ENCODE measurements at places on chromosomes 7 and 10.

GRCh38 chr10:86594535-86594934 is 59.8 kb upstream of the OPN4 start:
- no peak for DNase-seq

DNA sequence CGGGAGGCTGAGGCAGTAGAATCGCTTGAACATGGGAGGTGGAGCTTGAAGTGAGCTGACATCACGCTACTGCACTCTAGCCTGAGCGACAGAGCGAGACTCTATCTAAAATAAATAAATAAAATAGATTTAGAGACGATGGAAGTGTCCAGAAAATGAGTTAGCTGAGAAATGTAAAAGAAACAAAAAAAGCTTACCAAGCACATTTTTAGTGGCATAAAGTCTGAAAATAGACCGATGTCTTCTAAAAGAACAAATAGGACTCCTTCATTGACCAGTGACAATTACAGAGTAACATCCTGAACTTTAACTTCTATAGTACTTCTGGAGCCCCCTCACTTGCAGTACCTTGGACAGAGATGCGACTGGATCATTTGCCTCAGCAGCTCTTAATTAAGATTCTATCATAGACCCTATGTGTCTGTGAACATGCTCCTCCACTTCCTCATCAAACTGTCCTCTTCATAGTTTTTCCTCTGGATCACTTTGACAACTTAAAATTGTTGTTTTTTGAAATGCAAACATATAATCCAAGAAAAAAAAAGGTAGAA is 25.2 kb upstream of the SRPK2 start:
- peak; percentile 34 for DNase-seq

GRCh38 chr7:27947586-27948278 is 207.8 kb downstream of the TAX1BP1 start:
- no peak for DNase-seq

DNA sequence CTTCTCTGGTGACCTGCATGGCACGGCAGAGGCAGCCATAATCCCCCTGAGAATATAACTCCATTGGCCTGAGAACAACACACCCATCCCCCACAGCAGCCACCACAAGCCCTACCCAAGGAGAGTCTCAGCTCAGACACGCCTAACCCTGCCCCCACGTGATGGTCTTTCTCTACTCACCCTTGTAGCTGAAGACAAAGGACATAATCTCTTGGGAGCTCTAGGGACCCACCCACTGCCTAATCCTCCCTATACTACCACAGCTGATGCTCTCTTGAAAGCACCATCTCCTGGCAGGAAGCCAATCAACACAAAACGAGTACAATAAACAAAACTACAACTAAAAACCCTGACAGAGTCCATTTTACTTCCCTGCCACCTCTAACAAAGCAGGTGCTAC is 30.7 kb upstream of the HPSE2 start:
- DNase-seq, result no peak

DNA sequence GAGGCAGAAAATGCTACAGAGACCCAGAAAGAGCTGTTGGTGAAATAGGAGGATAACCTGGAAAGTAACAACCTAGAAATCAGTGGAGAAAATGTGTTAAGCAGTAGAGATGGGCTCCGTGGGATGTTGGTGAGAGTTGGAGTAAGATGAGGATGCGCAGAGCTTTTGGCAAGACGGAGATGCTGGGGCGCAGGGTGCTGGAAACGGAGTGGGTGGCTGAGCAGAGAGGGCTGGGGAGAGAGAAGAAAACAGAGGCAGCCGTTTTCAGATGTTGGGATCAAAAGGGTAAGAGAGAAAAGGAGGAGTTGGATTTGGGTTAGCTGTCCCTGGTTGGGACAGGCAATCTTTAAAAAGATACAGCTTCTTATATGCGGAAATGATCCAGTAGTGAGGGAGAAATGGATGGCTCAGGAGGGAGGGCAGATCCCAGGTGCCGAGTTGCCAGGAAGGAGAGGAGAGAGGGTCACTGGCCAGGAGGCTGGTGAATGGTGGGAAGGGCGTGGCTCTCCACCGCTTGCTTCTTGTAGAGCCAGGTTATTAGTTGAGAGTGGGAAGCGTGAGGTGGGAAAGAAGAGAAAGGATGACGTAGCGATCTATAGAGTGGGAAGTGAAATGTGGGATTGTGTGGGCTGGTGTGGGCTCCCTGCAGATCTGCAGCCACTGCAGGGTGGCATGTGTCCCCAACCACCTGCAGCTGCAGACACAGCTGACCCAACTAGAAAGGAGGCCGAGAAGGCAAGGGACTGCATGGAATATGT is 182.2 kb upstream of the SVIL start:
- no peak for DNase-seq

DNA sequence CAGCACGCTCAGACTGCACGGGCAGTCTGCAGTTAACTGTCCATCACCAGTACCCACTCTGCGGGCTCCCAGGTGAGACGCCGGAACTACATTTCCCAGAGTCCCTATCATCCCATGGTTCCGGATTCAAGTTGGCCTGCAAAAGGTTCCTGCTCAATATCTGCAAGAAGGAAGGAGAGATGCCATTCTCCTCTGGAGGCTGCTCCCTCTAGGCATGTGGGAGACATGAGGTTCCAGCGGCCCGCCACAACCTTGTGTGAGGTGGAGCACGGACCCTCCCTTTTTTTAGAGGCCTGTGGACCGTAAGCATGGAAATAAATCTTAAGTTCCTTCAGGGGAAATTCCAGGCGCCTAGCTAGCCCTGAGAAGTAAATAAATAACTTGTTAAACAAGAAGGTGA is 29.7 kb downstream of the NUP42 start:
- DNase-seq, result no peak

- DNase-seq, result no peak
Measured at GRCh38 chr7:44473295-44473694, 17.2 kb downstream of the NUDCD3 start.

- peak; percentile 44 for DNase-seq
Measured at GRCh38 chr10:31582365-31583052, 263.5 kb downstream of the ZEB1 start.

DNA sequence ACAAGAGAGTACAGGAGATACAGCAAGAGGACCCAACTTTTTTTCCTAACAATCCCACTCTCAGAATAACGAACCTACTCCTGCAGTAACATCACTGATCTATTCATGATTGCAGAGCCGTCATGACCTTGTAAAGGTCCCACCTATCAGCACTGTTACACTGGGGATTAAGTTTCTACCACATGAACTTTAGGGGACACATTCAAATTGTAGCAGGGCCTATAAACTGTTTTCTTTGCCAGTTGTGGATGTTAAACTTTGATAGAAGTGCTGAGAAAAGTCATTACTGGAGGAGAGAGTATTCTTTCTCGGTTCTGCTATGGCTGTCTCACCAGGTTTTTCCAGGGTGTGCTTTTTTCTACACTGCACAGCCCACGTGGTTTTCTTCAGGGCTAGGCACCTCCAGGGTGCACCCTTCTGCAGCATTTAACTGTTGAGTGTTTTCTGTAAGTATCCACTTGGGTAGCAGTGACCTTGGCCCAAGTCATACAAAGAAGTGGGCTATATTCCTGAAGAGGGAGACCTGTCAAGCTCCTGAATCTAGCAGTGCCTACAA is 131.6 kb upstream of the AHR start:
- DNase-seq, result no peak

DNA sequence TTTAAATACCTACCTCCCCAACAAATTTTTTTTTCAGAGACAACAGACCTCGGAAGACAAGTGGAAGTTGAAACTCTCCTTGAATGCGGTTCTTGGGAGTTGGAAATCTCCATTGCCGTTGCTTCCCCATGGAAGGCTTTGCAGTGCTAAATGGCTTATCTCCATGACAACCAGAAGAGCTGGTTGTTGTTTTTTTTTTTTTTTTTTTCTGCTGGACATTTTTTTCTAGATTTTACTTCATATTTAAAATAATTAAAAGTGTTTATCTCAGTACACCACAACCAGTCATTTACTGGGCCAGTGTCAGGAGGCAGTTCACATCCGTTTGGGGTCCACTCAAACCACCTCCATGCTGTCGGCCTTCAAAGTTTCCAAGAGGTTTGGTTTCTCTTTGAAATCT is 348.5 kb upstream of the PRKCQ start:
- no peak for DNase-seq

GRCh38 chr10:70898687-70899086 is 10.3 kb upstream of the PCBD1 start:
- DNase-seq, result no peak

DNA sequence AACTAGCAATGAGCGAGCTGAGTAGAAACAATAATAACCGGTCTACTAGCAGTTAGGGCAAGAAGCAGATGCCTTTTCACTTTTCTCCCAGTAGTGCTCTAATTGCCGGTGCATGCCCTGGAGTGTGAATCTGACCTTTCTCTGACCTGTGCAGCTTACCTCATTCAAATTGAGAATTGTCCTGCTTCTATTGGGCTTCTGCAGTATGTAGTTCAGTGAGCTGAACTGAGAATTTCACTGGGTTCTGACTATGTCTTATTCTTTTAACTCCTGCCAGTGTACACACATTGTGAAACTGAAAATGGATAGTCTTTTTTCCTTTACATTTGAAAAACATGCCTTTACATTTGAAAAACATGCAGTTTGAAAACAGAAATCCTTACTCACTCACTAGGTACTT is 157.9 kb upstream of the GRM3 start:
- no peak for DNase-seq

DNA sequence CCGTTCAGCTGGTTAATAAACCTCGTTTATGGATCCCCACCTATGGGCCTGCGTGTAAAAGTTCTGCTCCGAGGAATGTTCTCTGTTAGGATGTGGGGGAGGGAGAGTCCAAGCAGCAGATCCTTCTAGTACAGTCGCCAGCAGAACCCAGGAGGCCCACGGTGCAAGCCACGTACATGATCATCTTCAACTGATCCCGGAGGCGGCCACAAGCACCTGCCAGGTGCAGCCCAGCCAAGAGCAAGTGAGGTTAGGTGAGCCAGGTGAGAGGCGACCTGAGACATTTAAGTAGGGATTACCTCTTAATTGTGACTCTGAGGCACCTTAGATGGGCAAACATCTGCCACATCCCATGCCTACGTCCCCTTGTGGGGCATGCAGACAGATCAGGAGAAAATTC is 18.0 kb upstream of the FGFR2 start:
- no peak for DNase-seq

DNA sequence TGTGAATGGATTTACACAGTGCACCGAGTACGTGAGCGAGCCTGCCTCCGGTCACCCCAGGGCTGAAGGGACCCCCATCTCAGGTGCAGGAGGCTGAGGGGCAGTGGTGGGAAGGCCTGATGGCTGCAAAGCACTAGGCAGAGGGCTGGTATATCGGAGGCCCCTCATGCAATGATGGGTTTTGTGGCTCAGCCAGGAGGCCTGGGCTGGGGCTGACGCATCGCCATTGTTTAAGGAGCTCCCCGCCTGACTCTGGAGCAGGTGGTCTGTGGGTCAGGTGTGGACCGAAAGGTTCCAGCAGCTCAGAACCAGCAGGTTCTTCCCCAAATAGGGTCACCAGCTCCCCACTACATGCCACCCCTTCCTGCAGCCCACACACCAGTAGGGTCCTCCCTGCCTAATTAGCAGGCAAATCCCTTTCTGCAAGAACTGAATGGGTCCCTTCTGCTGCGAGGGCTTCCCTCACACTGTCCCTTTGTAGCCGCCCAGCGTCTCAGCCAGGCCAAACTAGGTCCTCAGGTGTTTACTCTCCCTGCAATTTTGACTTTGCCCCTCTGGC is 33.0 kb downstream of the OAT start:
- DNase-seq, result no peak

- DNase-seq, result peak; percentile 95
Measured at GRCh38 chr10:35372329-35372728, 36.0 kb downstream of the CCNY start.

- DNase-seq, result no peak
Measured at GRCh38 chr7:44491229-44491628, 771 bp upstream of the NUDCD3 start.

GRCh38 chr7:15863951-15864625 is 177.6 kb upstream of the MEOX2 start:
- DNase-seq, result no peak

DNA sequence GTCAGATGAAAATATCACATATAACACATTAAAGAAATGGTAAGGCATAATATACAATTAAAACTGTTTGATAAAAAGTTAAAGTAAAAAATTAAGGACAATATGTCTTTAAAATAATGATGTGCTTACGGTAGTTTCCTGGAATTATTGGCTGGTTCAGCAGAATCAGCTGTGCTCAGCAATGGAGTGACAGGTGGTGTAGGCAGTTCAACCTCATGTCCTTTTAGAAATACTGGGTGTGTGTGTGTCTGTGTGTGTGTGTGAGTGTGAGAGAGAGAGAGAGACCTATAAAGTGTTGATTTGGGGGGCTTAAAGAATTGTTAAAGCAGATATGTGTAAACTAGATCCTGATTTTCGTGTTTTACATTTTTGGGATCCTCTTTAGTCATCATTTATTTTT is 141.2 kb downstream of the ADAM22 start:
- no peak for DNase-seq

GRCh38 chr10:6562221-6562620 is 17.9 kb downstream of the PRKCQ start:
- no peak for DNase-seq

DNA sequence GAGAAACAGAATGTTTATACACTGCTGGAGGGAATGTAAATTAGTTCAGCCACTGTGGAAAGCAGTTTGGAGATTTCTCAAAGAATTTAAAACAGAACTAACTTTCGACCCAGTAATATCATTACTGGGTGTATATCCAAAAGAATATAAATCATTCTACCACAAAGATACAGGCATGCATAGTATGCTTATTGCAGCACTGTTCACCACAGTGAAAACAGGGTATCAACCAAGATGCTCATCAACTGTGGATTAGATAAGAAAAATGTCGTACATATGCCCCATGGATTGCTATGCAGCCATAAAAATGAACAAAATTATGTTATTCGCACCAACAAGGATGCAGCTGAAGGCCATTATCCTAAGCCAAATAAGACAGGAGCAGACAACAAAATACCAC is 343.1 kb upstream of the KCND2 start:
- DNase-seq, result no peak

GRCh38 chr10:102358712-102359382 is 36.7 kb upstream of the NFKB2 start:
- no peak for DNase-seq

- DNase-seq, result no peak
Measured at GRCh38 chr7:101935521-101936141, 118.2 kb downstream of the CUX1 start.

GRCh38 chr7:27095897-27096767 is at the start of gene HOXA1:
Gene HOXA1 (minus strand): TSS chr7:27096000. CDS start chr7:27095912, 88 bp downstream.
- DNase-seq, result peak; percentile 93

DNA sequence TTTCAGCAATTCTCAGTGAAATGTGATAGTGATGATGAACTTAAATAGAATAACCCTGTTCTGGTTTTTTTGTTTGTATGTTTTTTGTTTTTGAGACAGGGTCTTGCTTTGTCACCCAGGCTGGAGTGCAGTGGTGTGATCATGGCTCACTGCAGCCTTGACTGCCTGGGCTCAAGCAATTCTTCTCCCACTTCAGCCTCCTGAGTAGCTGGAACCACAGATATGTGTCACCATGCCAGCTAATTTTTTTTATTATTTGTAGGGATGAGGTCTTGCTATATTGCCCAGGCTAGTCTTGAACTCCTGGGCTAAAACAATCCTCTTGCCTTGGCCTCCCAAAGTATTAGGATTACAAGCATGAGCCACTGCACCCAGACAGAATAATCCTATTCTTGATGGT is 14.3 kb upstream of the COL17A1 start:
- no peak for DNase-seq

Data from Kasumi-1 (cell line).